ENCODE measurements at places on chromosomes 4 and X.

DNA sequence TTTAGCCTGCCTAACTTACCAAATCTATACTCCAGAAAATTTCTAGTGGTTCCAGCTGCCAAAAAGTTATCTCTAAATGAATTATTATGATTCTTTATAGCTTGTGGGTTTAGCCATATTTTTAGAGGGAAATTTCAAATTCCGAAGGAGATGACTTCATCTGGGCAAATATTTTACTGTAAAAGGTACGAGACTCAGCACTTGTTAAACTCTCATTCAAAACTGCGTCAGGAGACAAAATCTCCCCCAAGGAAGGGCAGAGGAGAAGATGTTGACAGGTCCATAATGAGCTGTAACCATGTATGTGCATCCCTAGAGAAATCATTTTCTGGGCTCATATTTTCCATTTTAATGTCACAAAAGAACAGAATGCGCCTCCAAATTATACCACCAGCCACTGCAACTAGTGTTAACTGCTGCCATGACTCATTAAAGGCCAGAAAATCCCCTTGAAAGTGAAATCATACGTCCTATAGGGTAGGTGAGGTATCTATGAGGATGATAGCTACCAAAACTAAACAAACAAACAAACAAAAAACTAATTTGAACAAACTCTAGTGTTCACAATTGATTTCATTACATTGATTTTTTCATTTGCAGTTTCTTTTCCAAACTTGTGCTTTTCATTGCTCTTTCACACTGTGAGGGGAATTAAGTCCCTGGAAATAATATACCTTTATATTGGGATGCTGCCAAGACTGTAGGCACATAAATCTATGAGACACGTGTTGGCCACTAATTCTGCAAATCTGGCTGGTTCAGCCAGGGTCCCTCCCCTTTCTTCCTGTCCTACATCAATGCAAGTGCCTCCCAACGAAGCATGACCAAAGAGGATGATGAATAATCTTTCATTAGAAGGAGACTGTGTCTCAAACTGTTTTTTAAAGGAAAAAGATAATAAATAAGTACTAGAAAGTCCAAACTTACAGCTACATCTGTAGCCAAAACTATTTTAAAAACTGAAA lies 85.8 kb downstream of the ARHGAP6 start:
- DNase-seq = peak; percentile 75

DNA sequence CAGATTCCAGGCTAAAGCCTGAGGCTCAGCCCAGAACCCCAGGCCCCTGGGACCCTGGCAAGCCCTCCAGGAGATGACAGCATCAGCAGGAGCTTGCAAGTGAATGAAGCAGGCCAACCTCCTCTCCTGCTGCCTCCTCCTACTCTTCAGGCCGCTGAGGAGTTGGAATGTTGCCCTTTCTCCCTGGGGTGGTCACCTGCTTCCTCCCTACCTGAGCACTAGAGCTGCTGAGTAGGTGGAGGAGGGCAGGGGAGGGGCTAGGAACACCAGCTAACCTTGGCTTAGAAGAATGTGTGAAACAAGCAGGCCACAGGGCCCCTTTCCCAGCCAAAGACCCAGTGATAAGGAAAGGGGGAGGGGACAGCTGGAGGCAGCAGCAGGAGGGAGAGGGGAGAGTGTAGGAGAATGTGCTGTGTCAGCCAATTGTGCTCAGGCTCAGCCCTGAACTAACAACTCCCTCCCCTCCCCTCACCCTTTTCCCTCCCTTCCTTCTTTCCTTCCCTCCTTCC lies 58.0 kb downstream of the PJA1 start:
- peak; percentile 38 for DNase-seq

DNA sequence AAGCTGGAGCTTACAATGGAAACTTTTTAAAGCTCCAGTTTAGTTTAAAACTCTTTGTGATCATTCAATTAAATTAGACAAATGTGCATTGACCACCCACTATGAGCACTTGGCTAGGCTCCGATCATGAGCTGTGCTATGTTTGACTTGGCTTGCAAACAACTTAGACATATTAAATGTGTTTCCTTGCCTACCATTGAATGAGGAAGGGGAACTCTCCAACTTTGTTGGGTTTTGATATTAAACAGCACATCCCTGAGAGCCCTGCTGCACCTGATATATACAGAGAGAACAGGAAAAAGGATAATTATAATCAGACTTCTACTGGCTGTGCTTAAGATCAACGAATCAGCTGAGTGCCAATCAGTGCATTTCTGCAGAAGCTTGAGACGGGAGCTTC lies 71.4 kb upstream of the ADGRL3 start:
- no peak for DNase-seq

GRCh38 chr4:88585917-88586316 lies 6.4 kb upstream of the HERC3 start:
- DNase-seq = no peak

- DNase-seq = no peak
Observed at GRCh38 chr4:28073860-28074555, 1213.4 kb downstream of the STIM2 start.

GRCh38 chr4:38623260-38623659 lies 40.7 kb upstream of the KLF3 start:
- DNase-seq = no peak

- DNase-seq = no peak
Observed at GRCh38 chr4:17797808-17798207, 12.7 kb downstream of the DCAF16 start.
